ENCODE measurements at places on chromosomes 11 and 22.

DNA sequence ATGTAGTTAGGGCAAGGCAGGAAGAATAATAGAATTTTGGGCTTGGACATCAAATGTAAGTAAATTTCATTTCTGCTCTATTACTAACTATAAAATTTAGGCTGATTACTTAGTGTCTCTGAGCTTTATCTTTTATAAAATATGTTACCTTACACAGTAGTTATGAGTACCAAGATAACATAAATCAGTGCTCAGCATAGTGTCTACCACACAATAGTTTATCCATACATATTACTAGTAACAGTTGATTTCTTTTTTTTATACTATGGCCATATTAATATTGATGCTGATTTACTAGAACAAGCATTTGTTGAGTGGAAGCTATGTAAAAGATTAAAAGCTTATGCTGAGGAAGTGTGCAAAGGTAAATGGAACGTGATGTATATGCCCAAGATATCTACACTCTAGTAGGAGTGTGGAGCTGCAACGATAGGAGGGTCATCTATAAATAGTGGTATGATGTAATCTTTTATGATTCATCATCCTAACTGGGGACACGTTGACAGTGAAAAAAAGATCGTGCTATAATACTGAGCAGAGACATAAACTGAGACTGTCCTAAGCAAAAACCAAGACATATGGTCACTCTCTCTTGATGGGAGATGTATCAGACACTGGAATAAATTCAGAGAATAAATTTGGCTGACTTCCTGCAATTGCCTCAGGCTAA is 8.7 kb upstream of the SLC5A12 start:
- DNase-seq: peak; percentile 31

DNA sequence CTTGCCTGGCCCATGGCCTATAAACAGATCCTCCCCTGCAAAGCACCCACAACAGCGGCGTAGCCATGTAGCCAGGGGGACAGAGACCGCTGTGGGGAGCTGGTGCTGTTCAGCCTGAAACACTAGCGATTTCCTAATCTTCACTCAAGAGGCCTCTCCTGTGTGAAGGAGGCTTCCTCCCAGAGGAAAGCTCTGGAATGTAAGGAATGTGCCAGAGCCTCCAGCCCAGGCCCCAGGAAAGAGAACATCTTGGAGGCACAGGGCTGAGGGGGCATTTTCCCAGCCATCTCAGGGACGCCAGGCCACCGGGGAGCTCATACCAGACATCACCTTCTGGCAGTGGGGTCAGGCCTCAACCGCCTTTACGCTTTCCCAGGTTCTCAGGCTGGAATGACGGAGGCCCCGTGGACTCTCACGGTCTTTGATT is 24.0 kb downstream of the MIAT start:
- peak; percentile 24 for DNase-seq

- DNase-seq: no peak
Observed at GRCh38 chr22:35399114-35399677, 744 bp upstream of the MCM5 start.

GRCh38 chr11:12693479-12694182 is 19.4 kb downstream of the TEAD1 start:
- DNase-seq: peak; percentile 99

DNA sequence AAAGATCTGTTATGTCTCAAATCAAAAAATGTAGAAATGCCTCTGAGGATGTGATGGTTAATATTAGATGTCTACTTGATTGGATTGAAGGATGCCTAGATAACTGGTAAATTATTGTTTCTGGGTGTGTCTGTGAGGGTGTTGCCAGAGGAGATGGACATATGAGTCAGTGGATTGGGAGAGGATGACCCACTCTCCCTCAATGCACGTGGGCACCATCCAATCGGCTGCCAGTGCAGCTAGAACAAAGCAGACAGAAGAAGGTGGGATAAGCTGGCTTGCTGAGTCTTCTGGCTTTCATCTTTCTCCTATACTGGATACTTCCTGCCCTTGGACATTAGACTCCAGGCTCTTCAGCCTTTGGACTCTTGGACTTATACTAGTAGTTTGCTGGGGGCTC is 430.3 kb downstream of the SOX6 start:
- DNase-seq: peak; percentile 11

DNA sequence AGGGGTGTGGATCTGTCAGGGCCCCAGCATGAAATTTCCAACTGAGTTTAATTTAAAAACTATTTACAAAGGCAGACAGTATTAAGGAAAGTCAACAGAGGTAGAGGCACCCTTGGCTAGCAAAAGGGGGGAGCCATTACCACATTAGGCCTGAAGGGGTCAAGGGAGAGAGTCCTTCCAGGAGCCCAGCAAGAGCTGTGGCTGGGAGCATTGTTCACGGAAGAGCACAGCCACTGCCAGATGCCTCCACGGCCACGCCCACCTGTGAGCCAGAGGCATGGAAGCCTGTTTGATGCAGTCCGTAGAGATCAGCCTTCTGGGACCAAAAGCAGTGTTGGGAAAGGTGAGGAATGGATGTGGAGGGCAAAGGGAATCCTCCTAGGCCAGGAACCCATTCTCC is 102.6 kb downstream of the GALNT18 start:
- no peak for DNase-seq
